ENCODE measurements at places on chromosomes 1 and 21.
A peak's percentile ranks its signal among the peaks of the same experiment; 100 is the strongest.

DNA sequence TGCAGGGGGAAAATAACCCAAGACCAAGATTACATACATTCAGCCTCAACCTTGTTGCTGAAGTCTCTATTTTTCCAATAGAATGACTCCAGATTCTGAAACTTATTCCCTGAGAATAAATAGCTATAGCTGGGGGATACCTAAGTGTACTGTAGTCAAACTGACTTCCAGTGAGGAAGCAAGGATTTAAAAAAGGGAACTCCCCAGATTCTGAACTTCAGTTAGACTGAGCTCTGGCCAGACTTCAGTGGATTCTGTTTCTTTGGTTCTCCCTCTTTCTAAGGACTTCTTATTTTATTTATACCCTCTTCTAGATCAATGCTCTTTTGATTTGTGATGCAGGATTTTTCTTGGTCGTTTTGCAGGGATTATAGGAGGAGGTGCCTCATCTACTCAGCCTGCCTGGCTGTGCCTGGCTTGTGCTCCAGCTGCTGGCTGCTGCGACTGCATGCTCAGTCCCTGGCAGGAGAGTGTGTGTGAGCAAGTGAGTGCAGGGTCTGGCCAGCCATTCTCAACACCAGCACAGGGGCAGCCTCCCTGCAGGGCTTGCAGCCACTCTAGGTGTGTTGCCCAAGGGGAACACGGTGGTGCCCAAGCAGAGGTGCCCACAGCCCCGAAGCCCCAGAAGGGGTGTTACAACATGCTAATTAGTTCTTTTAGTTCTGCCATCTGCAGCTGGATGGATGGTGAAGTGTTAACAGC is 43.0 kb downstream of the SPATA17 start:
- DNase-seq = no peak

DNA sequence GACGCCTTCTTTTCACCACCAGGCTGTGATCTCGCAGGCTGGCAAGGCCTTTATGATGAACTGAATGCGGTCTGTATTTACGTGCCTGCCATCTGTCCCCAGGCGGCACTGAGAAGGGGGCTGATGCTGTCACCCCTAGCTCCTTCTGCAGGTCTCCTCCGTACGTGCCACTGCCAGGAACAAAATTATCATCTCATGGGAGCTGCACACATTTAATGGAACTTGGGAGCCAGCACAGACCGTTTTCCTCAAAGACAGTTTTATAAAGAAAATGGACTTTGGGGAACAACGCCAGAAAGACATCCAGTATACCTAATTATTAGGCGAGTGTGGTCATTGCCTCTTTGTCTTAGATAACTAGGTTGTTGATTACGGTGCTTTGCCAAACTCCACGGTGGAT is 434.5 kb downstream of the KIF26B start:
- DNase-seq = no peak

GRCh38 chr1:207084701-207085180 is 3.9 kb upstream of the C4BPB start:
- peak; percentile 53 for DNase-seq

DNA sequence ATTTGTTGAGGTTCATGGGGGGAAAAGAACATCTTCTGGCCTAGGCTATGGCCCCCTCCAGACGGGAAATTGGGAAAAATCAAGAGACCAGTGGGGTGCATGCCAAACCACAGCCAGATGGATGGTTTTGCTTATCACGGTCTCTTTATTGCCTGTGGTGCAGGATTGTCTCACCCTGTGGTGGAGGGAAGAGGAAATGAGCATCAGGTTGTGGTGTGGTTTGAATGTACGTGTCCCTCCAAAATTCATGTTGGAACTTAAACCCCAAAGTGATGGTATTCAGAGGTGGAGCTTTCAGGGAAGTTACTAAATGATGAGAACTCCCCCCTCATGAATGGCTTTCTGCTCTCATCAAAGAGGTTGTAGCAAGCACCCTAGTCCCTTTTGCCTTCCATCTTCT is 525.7 kb downstream of the NPHP4 start:
- DNase-seq = no peak

GRCh38 chr1:236774926-236775325 is 20.2 kb upstream of the MTR start:
- DNase-seq = no peak

GRCh38 chr1:167797015-167797414 is 75.2 kb downstream of the MPZL1 start:
- DNase-seq = no peak

GRCh38 chr1:54811066-54811465 is 9.9 kb upstream of the TTC22 start:
- no peak for DNase-seq

GRCh38 chr1:34778381-34778780 is 2.6 kb upstream of the GJB3 start:
- DNase-seq = no peak

DNA sequence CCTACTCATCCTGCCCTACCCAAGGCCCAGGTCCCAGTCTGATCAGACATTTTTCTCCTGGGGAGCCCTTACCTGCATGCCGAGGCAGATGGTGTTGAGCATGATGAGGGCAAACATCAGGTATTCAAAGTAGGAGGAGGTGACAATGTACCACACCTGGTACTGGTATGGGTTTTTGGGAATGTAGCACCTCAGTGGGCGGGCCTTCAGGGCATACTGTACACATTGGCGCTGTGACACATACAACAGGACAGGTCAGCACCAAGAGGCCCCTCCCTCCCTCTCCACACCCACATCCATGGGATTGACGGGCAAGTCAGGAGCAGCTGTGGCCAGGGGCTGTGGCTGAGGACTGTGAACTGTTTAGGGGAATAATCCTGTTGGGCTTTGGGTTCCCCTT is 37.1 kb upstream of the KIF21B start:
- DNase-seq = no peak

- DNase-seq = no peak
Observed at GRCh38 chr1:76625886-76626678, 241.2 kb upstream of the ST6GALNAC5 start.

DNA sequence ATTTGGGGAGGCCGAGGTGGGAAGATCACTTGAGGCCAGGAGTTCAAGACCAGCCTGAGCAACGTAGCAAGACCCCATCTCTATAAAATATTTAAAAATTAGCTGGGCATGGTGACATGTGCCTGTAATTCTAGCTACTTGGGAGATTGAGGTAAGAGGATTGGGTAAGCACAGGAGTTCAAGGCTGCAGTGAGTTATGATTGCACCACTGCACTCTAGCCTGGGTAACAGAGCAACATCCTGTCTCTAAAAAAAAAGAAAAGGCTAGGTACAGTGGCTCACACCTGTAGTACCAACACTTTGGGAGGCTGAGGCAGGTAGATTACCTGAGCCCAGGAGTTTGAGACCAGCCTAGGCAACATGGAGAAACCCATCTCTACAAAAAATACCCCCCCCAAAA is 35.7 kb upstream of the RCC1 start:
- DNase-seq = no peak

GRCh38 chr1:48061162-48062136 is 64.3 kb upstream of the TRABD2B start:
- no peak for DNase-seq

- DNase-seq = no peak
Observed at GRCh38 chr1:193060938-193061337, 1.5 kb downstream of the RO60 start.

DNA sequence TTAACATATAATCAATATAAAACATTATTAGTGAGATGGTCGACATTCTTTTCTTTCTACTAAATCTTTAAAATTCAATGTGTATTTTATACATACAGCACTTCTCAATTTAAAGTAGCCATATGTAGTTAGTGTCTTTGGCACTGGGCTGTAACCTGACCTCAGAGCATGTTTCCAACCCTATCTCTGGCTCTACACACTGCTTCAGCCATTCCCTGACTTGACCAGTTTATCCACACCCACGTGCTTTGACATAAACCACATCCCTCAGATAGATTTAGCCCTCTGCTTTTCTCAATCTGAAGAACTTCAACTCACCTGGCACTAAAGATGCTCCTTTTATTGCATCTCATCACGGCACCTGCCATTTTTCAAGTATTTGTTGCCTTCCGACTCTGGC is 58.3 kb downstream of the RGS2 start:
- no peak for DNase-seq

- no peak for DNase-seq
Observed at GRCh38 chr1:18351735-18352134, 129.0 kb upstream of the KLHDC7A start.

DNA sequence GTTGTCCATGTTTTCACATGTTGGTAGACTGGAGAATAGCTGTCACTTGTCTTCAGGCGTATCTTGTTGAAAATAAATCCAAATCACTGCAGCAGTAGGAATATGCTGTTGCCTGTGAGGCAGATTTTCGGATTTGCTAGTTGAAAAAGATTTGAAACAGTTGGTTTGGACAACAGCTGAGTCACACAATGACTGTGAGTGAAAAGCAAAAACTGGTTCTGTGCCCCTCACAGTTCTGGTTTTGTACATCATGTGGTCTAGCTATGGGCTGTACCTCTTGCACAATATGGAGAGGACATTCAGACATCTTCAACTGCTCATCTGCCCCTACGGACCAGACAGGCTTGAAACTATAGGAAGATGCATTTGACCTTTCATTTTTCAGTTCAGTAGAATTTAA is 1.8 kb downstream of the ARF1 start:
- no peak for DNase-seq

DNA sequence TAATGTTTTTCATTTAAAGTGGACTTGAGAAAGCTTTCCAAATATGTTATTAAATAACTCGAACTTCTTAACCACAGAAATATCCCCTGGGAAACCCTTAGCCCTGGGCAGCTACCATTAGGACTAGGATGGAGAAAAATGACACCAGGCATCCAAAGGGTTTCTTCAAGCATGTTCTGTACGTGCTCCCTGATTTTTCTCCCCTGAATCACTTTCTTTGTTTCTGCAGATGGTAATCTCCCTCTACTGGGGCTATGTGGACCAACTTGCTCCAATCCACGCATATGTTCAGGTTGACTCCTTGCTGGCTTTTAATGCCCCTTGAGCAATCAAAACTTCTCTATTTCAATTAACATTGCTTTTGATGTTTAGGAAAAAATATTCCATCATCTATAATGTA is 312.7 kb upstream of the C1orf87 start:
- no peak for DNase-seq

DNA sequence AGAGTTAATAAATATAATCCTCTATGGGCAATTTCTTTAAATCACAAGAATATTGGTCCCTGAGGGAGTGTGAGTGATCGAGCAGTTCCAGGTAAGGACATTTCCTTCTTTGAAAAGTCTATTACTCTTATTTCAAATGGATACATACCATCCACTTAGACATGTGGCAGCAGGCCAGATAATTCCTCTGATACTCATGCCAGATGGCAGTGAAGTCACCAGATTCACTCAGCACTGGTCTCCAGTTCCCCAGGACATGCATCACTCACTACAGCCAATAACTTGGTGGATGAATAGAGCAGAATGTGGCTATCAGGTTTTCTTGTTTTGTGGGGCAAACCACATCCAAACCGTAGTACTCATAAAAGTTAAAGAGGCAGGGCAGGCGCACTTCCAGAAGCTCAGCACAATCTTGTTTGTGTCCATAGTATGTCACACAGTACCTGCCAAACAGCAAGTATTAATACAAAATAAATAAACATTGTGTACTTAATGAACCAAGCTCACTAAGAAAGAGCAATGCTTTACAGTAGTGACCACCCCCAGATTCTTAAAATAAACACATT is 74.2 kb upstream of the CD53 start:
- DNase-seq = no peak

DNA sequence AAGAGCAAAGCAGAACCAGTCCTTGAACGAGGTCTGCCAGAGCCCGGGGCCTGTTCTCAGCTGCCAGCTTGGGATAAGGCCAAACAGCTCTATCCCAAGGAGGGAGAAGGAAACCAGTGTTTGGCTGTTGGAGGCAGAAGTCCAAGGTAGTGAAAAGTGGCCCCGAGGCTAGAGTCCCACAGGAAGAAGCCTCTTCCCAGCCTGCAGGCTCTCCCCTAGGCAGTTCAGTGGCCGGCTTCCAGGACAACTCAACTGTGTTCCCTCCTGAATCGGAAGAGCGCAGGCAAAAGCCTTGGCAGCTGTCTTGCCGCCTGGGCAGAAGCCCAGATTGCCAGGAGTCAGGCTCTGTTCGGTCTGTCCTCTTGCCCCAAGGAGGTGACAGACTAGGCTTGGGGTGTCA is 19.3 kb downstream of the QSOX1 start:
- DNase-seq = no peak
